ENCODE measurements at places on chromosomes 5 and 9.
A peak's percentile ranks its signal among the peaks of the same experiment; 100 is the strongest.

GRCh38 chr5:33973271-33973670, 11.2 kb downstream of the SLC45A2 start:
- no peak for DNase-seq

DNA sequence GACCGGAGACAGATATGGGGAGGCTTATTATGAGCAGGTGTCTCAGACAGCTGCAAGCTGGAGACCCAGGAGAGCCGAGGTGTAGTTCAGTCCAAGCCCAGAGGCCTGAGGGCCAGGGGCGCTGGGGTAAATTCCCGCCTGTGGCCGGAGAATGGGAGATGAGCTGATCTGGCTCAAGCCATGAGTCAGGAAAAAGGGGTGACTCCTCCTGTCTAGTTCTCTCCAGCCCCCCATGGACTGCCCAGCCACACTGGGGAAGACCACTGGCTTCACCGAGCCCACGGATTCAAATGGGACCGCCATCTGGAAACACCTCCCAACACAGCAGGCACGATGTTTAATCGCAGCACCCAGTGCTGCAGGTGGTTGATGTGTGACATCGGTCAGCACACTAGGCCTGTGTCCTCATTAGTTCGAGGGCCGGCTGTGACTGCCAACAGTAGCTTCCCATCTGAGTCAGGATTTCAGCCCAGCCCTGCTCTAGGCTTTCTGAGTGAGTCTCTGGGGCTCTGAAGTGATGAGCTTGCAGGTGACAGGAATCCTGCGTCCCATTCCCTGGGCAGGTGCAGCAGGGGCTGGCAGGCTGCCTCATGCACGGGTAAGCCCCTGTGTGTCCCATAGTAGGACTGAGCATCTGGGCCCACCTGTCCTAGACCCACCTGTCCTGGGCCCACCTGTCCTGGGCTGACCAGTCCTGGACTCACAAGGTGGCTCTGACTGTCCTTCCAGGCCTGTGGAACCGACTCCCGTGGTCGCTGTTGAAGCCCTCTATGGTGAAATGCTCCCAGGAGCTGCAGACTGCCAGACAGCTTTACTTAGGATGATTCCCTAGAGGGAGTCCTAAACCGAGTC, 49.7 kb downstream of the AHRR start:
- DNase-seq, result no peak

DNA sequence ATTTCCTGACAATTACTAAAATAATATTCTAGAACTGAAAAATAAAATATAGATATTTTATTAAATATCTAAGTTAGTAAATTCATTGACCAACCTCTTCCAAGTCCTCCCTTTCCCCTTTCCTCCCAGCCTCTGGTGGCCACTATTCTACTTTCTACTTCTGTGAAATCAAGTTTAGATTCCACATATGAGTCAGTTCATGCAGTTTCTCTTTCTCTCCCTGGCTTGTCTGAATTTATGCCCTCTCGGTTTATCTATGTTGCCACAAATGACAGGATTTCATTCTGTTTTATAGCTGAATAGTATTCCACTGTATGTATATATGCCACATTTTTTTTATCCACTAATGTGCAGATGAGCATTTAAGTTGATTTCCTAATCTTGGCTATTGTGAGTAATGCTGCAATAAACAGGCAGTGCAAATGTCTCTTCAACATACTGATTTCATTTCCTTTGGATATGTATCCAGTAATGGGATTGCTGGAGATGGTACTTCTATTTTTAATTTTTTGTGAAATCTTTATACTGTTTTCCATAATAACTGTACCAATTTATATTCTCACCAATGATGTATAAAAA, 52.3 kb downstream of the WDR36 start:
- peak; percentile 45 for DNase-seq

- no peak for DNase-seq
Observed at GRCh38 chr5:134521841-134522240, 3.6 kb upstream of the JADE2 start.

DNA sequence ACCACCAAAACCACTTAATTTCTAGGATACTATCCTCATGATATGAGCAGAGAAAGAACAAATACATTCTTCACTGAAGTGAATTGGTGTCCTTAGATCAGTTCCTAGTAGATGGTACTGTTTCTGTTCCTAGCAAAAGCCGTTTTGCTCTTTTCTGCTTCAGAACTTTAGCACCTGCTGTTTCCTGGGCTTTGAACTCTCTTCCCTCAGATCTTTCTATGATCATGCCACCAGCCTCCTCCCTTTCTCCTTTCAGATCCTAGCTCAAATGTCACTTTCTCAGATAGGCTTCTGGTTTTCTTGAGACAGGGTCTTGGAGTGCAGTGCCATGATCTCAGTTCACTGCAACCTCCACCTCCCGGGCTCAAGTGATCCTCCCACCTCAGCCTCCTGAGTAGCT, 118.0 kb downstream of the EGFLAM start:
- DNase-seq, result no peak

DNA sequence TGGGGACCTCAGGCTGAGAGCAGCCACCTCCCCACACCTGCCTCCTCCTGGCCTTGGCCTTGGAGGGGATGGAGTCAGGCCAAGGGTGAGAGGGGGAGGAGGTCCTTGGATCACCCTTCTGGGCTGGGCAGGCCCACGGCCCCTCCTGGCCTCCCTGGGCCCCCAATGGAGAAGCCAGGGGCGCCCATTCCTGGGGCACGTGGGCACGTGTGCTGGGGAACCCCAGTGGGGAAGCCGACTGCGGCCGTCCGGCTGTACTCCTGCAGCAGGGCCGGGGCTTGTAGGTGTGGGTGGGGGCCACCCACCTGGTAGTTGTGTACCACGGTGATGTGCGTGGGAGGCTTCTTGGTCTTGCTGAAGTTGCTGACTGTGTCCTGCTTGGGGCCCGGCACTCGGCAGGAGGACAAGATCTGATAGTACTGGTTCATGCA, 8.5 kb downstream of the CRAT start:
- DNase-seq, result no peak

DNA sequence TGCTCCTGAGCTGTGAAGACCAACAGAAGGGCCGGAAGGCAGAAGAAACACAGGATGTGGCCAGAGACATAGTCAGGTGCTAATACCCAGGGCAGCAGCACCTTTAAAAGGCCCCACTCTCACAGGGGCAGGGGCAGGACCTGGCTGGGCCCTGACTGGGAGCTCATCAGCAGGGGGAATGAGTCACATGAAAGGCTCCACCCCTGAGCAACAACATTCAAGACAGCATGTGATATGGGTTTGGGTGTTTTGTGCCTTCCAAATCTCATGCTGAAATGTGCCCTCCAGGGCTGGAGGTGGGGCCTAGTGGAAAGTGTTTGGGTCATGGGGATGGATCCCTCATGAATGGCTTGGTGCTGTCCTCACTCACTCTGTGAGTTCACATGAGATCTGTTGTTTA, 181.7 kb downstream of the ERCC6L2 start:
- no peak for DNase-seq

DNA sequence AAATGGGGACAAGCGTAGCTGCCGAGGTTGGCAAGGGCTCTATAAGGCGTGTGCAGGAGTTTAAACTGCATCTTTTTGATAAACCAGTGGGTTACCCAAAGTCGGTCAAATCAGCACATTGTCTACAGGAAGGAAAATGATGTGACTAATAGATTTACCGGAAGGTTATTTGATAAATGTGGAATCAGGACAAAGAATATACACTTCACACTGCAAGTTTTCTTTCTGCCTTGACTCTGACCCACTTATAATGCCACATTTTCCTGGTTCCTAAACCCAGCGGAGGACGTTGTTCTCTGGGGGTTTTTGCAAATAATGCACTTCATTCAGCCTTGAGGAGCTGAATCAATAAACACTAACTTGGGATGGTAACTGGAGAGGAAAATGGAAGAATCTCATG, 76.8 kb downstream of the TTLL11 start:
- no peak for DNase-seq

- DNase-seq, result peak; percentile 35
Observed at GRCh38 chr9:104772714-104773510, 9.0 kb downstream of the NIPSNAP3B start.

GRCh38 chr5:150645070-150645700, 4.7 kb downstream of the SYNPO start:
- DNase-seq, result peak; percentile 85

DNA sequence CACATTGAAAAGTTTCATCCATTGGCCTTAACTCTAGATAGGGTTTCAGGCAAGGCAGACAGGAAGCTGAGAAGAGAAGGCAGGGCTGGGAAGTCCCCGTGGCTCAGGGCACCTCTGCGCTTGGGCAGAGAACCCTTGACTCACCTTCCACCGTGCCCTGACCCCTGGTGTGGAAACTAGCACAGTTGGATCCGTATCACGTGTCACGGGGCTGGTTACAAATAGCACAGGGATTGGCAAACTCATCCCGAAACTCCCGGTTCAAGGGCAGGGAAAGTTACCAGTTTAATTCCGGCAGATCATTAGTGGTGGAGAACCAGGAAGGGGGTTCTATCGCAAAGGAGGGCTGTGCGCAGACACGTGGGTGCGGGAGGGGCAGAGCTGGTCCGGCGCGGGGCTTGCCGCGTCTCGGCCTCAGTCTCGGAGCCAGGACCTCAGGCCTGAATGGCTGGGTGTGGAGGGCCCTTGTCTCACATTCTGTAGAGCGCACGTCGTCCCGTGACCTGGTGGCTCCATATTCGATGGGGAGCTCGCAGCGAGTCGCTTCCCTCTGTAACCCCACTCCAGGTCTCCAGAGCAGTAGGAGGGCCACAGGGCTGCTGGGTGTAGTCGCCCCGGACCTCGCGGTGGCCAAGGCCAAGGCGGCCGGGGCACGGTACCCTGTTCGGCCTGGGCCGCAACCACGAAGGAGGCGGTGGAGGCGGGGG, 771 bp upstream of the TMEM171 start:
- no peak for DNase-seq

- DNase-seq, result no peak
Observed at GRCh38 chr5:152170350-152170749, 234.7 kb downstream of the NMUR2 start.

GRCh38 chr9:112905084-112905483, 14.4 kb upstream of the SLC46A2 start:
- no peak for DNase-seq

DNA sequence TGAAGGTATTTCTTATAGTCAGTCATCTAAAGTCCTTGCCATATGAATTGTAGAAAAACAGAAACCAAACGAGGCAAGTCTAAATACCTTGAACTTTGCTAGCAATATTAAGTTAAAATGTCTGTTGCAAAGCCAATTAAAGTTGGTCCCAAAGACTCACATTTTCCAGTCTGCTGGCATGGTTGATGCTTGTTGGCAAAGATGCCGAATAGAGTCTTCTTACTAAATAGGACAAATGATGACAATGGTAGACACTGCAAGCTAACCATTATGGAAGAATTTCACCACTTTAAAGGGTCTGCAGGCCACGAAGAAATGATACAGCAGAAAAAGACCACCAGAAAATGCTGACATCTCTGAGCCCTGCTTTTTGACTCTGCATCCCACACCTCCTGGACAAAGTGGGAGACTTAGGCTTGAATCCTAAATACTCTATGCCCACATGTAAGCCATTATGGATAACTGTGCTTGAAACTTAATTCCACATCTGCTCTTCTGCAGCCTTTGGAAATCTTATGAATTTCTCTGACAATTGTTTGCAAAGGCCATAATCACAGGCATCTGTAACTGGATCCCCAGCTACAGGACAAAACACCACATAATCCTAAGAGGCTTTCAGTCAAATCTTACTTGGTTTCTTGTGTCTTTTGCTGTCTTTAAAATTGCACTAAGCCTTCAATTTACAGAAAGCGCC, 61.3 kb downstream of the LHFPL2 start:
- DNase-seq, result peak; percentile 69

DNA sequence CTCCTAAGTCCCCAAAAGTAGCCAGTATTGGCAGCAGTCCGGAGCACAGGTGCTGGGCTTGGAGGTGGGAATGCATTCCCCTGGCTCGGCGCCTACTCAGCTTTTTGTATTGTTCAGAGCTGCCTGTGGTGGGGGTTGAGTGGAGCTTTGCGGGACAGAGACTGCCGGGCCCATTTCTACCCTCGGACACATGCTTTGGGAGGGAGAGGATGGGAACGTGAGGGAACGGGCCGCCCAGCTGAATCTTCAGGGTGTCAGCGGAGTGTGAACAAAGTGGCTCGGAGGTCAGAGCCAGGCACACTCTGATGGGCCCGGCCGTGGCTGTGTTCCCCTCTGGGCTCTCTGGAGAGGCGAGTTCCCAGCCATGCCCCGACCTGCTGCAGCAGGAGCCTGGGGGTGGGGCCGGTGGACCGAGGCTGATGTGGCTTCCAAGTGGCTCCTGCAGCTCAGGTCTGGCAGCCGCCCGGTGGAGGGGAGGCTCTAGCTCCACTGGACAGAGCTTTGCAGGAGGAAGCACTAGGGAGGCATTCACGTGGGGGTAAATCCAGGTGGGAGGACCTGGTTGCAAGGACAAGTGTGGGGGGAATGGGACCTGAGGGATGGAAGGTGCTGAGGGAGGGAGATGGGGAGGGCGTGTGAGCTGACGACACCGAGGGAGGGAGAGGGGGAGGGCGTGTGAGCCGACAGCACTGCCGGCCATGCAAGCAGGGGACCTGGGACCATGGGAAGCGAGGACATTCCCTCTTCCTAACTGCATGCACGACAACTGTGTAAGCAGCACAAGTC, 31.1 kb upstream of the SLC6A3 start:
- no peak for DNase-seq

GRCh38 chr9:117687532-117687931, 16.7 kb upstream of the TLR4 start:
- no peak for DNase-seq

Data from fibroblast of gingiva (primary cell).